Stimulated activated CD8-positive, alpha-beta memory T cell treated with anti-CD3 and anti-CD28 coated beads, Interleukin-7, amount 100 ng/mL, for 48 hours (primary cell): ENCODE measurements at places on chromosomes 2 and 18.

- no peak for DNase-seq
Observed at GRCh38 chr2:199302851-199303250, 154.9 kb downstream of the SATB2 start.

- DNase-seq = no peak
Observed at GRCh38 chr2:121294881-121295840, 10.2 kb upstream of the TFCP2L1 start.

- DNase-seq = no peak
Observed at GRCh38 chr2:128584296-128584890, 265.7 kb upstream of the HS6ST1 start.

DNA sequence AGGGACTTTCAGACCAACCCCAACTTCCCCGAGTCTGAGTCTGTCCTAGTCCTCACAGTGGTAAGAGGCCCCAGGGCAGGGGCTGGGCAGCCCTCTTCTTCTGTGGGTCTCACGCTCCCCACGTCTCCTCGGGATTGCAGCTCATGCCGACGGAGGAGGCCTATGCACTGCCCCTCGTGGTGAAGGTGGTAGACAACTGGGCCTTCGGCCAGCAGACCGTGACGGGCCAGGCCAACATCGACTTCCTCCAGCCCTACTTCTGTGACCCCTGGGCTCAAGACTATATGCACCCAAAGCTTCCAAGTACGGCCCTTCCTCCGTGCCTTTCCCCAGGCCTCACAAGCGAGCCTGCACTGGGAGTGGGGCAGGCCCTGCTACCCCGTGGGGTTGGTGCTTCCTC, 44.3 kb downstream of the LMAN2L start:
- DNase-seq = no peak

DNA sequence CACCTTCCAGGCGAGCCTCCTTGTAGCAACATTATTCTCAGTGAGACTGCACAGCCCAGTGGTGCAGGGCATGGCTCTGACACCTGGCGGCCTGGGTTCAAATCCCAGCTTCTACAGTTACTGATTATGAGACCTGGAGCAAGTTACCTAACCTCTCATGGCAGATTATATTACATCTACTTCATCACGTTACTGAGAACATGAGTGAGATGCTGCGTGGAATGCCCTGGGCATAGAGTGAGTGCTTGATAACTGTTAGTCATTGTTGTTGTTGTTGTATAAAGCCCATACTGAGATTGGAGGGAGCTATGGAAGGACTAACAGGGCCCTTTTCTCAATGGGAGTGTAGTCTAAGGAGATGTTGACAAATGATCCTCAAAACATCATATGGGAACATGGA, 18.7 kb downstream of the PLCD4 start:
- DNase-seq = no peak

- DNase-seq = no peak
Observed at GRCh38 chr2:15643791-15644585, 52.3 kb downstream of the DDX1 start.

- DNase-seq = no peak
Observed at GRCh38 chr18:2657788-2658458, 2.4 kb downstream of the SMCHD1 start.
